MCF 10A (cell line): ENCODE measurements at places on chromosomes 12 and 14. TPM values are rescaled to one million over a fixed set of nuclear protein-coding genes. Genes with fewer than 3 reads are reported as not detected.

The SIX4 gene
- total RNA-seq = 12.9 and 13.6 TPM in 2 replicates

The GPD1 gene
- 0.37 and 0.74 TPM in 2 replicates for total RNA-seq

The HHIPL1 gene
- 0.10 TPM in 1 of 2 replicates, not detected in the other for total RNA-seq

The NKX2-1 gene
- not detected in 2 replicates for total RNA-seq

The EPYC gene
- not detected in 2 replicates for total RNA-seq

The PIGH gene
- 13.8 and 18.9 TPM in 2 replicates for total RNA-seq

The CIDEB gene
- total RNA-seq = 0.52 and 1.3 TPM in 2 replicates

The ZNF268 gene
- 23.4 and 26.6 TPM in 2 replicates for total RNA-seq

The RNU7-1 gene
- not detected in 2 replicates for total RNA-seq

The KRT6C gene
- total RNA-seq = 0.19 and 0.44 TPM in 2 replicates

The ISM2 gene
- total RNA-seq = not detected in 2 replicates

The TAS2R20 gene
- 1.1 and 1.8 TPM in 2 replicates for total RNA-seq

The PRKD1 gene
- 7.9 and 8.8 TPM in 2 replicates for total RNA-seq

The EGLN3 gene
- total RNA-seq = 0.17 and 0.54 TPM in 2 replicates

The IL22 gene
- not detected in 2 replicates for total RNA-seq
